ENCODE measurements at places on chromosomes 2 and 18.
A peak's percentile ranks its signal among the peaks of the same experiment; 100 is the strongest.

GRCh38 chr2:219289537-219290361 is 10.6 kb downstream of the DNAJB2 start:
- no peak for DNase-seq

DNA sequence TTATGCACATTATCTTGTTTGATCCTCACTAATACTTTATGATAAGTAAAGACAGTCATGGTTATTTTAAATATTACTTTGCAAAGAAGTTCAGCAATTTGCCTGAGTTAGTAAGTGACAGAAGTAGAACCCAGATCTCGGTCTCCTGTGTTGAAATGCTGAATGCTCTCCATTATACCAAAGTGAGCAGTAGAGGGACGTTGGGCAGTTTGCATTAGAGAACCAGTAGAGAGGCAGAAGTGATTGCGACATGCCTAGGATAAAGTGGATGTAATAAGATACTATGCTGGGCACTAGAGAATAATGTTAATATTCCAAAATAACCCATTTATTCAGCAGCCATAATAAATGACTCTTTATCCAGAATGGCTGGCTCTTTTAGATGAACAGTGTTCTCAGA is 201.0 kb downstream of the PMAIP1 start:
- DNase-seq, result no peak

- no peak for DNase-seq
Observed at GRCh38 chr2:11310212-11310611, 34.2 kb downstream of the ROCK2 start.

- no peak for DNase-seq
Observed at GRCh38 chr2:142188562-142188961, 57.7 kb upstream of the LRP1B start.

DNA sequence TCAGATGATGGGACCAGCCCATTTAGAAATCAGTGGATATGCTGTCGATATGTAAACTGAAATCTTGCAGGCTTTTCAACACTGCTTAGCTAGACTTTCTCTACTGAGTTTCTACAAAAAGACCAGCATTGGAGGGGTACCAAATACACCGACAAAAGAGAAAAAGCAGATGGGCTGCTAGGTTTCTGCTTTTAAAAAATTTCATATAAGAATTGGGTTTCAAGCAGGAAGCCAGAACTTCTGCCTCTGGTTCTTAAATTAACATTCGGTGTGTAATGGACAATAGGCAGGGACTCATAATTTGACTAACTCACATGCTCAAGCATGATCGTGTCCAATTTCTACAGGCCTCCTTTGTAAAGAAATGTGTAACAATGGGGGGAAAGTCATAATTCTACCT is 3.1 kb downstream of the ARL4C start:
- no peak for DNase-seq

DNA sequence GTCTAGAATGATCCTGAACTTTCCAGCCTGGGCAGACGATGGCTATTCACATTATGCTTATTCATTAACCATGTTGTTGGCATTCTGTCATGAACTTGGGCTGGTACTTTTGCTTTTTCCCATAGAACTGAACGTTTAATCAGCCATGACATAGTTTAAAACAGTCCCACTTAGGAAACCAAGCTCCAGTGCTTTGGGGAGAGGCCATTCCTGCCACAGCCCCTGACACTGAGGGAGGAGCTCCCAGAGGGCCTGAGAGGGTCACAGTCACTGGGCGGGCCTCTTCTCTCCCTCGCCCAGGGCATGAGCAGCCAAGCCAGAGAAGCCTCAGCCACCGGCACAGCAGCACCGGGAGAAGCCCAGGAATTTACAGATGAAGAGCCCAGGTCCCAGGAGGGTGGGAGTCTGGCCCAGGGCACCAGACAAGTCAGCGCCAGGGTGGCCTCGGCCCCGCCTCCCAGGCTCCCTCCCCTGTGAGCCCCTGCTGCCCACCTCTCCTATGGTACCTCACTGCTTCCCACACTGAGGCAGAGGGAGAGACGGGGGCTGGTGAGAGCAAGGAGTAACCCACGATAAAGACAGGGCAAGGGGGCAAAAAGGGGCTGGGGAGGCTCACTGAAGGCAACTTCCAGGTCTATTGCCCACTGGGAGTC is 33.6 kb downstream of the MAL start:
- no peak for DNase-seq

DNA sequence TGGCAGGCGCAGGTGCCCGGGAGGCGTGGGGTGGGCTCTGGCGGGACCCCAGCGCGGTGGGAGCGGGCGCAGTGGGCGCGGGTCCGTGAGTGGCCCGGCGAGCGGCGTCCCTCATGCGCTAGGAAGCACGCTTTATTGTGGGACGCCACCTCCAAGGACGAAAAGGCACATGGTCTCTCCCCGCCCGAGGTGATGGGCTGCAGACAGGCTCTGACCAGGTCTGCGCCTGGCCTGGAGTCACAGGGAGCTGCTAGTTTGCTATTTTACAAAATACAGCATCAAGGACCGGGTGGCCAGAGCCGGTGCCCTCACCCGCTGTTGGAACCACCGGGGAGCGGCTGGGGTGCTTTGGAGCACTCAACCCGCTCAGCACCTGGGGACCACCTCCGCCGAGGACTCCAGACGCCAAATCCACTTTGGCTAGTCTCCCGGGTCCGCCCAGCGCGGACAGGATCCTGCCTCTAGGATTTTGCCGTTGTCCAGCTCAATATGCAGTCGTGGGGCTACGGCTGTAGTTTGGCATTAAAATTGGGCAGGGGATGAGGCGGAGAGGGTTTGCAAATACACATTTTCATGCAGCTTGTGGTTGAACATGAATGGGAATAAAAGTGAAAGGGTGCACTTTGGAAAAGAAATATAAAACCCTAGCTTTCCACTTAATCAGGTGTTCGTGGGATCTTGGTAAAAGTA is 65.4 kb downstream of the LRRFIP1 start:
- no peak for DNase-seq

DNA sequence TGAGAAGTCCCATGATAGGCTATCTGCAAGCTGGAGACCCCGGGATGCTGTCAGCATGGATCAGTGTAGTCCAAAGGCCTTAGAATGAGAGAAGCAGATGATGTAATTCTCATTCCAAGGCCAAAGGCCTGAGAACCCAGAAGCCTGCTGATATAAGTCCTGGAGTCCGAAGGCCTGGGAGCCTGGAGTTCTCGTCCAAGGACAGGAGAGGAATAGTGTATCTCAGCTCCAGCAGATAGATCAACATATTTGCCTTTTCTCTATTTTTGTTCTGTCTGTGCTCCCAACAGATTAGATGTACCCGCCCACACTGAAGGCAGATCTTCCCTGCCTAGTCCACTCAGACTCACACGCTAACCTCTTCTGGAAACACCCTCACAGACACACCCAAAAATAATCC is 454.9 kb upstream of the CHAC2 start:
- no peak for DNase-seq

DNA sequence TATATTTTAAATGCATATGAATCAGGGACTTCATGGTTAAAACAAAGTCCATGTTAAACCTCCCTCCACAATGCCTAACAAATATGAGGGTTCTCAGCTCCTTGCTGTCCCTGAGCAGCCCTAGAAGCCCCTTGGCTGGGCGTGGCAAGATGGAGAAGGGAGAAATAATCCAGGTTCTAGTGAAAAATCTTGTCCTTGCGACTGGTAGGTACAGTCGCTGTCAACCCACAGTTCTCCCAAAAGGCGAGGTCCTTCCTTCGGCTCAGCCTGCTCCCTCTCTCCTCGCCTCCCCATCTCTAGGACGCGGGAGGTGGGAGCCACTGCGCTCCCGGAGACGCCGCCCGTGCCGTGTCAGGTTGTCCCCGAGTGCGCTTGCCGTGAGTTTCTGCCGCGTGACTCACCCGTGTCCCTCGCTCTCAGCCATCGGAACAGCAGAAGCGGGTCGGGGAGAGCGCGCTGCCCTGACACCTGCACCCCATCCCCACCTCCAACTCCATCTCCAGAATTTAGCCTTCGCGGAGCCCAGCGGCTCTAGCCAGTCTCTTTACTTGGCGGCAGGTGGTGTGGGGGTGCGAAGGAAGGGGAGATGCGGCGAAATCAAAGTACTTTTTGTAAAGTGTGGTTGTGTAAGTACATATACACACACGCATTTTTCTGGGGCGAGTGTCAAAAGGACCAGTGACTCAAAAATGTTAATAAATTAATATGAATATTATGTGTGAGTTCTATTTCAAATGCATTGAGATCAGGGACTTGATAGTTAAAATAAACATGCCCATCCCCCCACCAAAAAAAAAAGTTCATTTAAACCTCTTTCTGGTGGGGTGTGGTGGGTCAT is 65.1 kb upstream of the TMEM17 start:
- DNase-seq, result no peak

DNA sequence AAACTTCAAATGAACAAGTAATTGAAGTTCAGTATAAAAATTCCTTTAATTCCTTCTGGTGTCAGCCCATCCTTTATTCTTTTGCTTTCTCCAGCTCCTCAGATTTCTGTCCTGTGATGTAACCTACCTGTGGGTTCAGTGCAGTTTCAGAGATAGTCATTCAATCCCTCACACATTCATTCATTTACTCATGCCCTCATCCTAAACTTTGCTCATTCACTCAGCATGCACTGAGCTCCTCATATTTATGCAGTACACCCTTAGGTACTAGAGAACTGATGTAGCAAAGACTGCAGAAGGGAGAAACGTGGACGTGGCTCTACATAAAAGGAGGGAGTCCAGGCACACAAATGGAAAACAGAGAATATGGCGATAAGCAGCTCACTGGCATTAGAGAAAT is 45.3 kb upstream of the STAT1 start:
- no peak for DNase-seq

DNA sequence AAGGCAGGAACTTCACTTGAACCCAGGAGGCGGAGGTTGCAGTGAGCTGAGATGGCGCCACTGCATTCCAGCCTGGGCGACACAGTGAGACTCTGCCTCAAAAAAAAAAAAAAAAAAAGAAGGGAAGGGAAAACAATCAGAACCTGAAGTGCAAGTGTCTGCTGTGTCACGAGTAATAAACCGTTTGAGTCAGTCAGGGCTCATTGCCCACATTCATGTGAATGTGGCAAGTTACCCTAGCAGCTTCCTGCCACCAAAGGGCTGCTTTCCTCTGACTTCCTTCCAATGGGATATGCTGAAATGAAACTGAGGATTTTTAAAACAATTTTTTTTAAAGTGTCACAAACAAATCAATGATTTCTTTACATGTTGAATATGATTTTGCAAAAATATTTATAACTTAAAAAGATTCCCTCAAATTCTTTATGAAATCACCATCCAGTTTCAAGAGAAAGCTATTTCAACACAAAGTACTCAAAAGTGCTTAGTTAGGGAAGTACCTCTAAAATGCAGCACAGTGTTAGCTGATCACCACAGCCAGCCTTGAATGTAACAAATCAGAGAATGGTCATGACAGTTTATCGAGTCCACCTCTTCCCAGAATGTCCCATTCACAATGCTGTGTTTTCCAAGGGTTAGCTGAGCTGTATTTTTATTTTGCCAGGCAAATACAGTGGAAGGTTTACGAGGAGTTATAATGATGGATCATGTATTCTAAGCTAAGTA is 36.4 kb downstream of the WDSUB1 start:
- DNase-seq, result no peak

- DNase-seq, result no peak
Observed at GRCh38 chr2:235599596-235600338, 105.9 kb downstream of the AGAP1 start.

GRCh38 chr2:3396920-3397559 is 17.5 kb downstream of the TRAPPC12 start:
- no peak for DNase-seq

DNA sequence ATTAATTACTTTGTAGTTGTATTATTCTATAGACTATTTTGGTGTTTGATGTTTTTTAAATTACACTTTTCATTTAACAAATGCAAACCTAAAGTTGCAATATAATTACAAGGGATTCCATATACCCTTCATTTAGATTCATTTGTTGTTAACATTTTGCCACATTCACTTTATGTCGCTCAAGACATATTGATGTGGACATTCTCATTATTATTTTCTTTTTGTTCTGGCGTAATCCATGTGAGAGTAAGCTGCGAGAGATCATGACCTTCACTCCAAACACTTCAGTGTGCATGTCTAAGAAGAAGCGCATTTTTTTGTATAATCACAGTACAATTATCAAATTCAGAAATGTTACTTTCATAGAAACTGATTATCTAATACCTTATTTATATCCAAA is 280.6 kb downstream of the CALCRL start:
- DNase-seq, result no peak

GRCh38 chr2:9440058-9440727 is 16.7 kb downstream of the CPSF3 start:
- DNase-seq, result no peak

- no peak for DNase-seq
Observed at GRCh38 chr2:158034198-158034866, 67.3 kb upstream of the UPP2 start.

- DNase-seq, result no peak
Observed at GRCh38 chr2:160226367-160226766, 26.3 kb upstream of the ITGB6 start.

GRCh38 chr2:130385709-130386108 is 29.9 kb downstream of the PTPN18 start:
- no peak for DNase-seq

DNA sequence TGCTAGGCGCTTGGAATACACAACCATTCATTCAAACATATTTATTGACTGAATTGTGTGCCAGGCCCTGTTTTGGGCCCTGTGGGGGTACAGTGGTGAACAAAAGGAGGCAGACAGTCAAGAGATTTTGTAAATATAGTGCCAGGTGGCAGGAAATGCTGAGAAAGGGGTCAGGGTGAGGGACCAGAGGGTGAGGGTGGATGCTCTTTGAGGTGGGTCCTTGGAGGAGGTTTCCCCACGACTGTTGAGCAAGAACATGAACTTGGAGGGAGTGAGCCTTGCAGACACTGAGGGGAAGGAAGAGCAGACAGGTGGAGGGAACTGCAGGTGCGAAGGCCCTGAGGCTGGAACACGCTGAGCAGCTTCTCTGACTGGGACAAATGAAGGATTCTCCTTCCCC is 40.7 kb downstream of the ODC1 start:
- no peak for DNase-seq

DNA sequence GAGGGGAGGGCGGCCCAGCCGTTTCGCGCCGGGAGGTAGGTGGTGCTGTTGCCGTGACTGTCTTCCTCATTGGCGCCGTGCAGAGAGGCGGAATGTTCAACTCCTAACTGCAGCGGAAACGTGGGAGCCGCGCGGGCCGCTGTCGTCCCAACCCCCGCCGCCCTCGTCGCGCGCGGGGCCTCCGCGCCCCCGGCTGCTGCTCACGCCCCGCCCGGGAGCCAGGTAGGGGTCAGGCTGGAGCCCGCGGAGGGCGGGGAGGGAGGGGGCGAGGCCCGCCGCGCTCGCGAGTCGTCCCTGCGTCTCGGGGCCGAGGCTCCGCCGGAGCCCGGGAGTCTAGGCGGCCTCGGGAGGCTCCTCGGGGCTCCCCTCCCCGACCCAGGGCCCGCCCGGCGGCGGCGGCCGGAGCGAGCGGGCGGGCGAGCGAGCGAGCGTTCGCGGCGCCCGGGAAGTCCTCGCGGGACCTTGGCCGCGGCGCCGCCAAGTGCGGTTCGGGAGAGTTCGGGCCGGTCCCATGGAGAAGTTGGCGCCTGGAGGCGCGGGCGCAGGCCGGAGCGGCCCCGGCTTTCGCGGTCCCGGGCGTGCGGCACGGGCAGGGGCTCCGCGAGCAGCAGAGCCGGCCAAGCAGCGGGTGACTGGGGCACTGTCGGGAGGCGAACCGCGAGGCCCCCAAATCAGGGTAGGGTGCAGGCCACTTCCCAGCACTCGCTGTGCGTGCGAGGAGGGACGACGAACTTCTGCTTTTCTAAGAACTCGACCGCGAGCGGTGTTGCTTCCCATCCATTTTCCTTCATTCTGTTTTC is at the start of gene MAP3K20:
Gene MAP3K20, plus strand, starts transcription at position 66 of the 800 bp plus-strand sequence. CDS start 15,186 bp downstream, outside the sequence.
- DNase-seq, result peak; percentile 10

GRCh38 chr18:2939317-2939716 is 73.6 kb downstream of the LPIN2 start:
- no peak for DNase-seq

All from T-cell (primary cell).